ENCODE measurements at places on chromosomes 1 and 21.

- peak; percentile 86 for DNase-seq
Measured at GRCh38 chr21:15706696-15707095, 23.1 kb upstream of the USP25 start.

DNA sequence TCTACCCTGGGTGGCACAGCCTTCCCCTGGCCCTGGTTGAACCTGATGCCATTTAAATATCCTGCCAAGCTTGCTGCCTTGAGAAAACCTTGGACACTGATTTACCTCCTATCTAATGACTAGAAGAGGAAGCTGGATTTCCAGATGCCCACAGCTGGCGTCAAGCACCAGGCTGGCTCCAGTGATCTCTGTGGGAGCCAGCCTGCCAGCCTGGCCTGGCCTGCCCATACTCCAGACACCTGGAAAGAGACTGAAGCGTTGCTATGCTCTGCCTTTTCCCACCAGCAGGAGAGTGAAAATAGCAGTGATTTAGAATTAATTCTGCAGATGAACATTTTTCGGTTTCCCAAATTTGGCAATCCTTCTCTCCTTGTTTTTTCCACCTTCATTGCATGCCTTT, 11.5 kb upstream of the EIF4G3 start:
- DNase-seq: no peak

GRCh38 chr21:45576838-45577737, 34.8 kb upstream of the SLC19A1 start:
- no peak for DNase-seq

- DNase-seq: no peak
Measured at GRCh38 chr1:99657213-99658030, 11.5 kb downstream of the PALMD start.

GRCh38 chr1:201275253-201275666, 8.0 kb upstream of the PKP1 start:
- peak; percentile 94 for DNase-seq

DNA sequence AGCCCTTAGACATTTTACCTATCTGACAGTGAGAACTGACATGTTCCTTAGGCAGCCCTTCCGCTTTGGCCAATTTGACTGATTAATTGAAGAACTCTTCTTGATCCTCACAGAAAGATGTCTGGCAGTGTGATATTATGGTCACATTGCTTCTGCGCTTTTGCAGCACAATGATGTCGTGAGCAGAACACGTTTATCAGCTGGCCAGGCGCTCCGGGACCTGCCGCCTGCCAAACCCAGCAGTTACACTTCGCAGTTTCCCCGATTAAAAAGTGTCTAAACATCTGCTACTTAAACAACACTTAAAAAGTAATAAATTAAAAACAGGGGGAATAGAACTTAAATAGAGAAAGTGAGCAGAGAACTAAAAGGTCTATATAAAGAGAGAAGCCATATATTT, 103.5 kb upstream of the ETS2 start:
- no peak for DNase-seq

GRCh38 chr21:30102871-30103270, 63.7 kb downstream of the CLDN17 start:
- no peak for DNase-seq

DNA sequence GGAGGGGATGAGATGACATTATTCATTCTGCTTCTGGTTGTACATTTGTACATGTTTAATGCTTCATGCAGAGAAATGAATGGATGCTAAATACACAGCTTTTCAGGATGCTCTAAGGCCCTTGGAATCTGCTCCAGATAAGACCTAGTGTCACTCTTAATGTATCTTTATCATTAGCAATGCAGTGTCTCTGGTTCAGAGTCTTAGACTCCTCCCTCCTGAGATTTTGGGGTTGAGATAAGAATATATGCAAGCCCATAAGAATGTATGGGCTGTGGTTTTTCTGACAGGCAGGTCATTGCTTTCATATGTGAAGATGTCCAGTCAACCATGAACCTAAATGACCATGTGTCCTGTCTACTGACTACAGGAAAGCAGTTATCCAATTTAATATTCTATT, 415.5 kb downstream of the RPS6KC1 start:
- DNase-seq: no peak

- no peak for DNase-seq
Measured at GRCh38 chr1:3711381-3711779, 40.9 kb upstream of the CCDC27 start.

- no peak for DNase-seq
Measured at GRCh38 chr1:226529891-226530290, 18.7 kb upstream of the STUM start.

- DNase-seq: no peak
Measured at GRCh38 chr1:159664247-159664646, 50.1 kb downstream of the CRP start.

- peak; percentile 44 for DNase-seq
Measured at GRCh38 chr1:155978325-155978972, at the start of gene ARHGEF2. TSS of gene ARHGEF2 (minus strand) at chr1:155978547. CDS start at chr1:155978427, 120 bp downstream.

- no peak for DNase-seq
Measured at GRCh38 chr1:186757851-186758250, 70.9 kb upstream of the PLA2G4A start.

GRCh38 chr1:29828526-29829447, 592.5 kb downstream of the PTPRU start:
- DNase-seq: no peak

DNA sequence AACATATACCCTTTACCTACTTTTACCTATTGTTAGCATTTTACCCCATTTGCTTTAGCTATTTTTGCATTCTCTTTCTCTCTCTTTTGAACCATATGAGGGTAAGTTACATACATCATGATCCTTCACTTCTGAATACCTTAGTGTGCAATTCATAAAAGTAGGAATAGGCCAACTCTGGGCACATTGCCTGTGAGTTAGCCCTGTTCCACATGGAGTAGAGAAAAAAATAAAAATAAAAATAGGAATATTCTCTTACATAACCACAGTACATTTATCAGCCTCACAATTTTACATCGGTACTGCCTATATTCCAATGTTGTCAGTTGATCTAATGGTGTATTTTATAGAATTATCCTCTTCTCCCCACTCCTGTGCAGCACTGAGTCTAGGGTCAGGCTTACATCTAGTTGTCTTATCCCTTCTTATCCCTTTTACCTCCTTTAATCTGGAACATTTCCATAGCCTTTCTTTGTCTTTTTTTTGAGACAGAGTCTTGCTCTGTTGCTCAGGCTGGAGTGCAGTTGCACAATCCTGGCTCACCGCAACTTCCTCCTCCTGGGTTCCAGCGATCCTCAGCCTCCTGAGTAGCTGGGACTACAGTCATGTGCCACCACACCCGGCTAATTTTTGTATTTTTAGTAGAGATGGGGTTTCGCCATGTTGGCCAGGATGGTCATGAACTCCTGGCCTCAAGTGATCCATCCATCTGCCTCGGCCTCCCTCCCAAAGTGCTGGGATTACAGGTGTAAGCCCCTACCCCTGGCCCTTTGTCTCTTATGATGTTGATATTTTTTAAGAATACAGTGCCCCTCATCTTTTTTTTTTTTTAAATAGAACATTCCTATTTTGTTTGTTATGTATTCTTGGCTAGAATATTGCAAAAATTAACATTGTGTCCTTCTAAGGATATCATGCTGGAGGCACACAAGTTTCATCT, 11.1 kb upstream of the SLC30A1 start:
- peak; percentile 71 for DNase-seq

DNA sequence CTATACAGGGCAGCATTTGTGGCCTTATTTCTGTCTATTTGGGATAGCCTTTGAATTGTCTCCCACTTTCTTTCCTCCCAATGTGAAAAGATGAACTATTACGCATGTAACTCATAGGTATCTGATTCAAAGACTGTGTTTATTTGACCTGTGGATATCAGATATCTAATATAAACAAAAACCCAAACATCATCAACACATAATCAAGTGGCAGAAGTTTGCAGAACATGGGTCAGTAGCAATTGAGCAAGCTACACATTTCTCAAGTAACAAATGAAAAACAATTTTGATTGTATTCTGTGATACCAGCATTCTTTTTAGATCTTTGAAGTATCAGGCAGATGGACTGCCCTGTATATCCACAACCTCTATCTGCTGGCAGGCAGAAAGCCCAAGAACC, 490.5 kb upstream of the ADGRL2 start:
- DNase-seq: no peak

DNA sequence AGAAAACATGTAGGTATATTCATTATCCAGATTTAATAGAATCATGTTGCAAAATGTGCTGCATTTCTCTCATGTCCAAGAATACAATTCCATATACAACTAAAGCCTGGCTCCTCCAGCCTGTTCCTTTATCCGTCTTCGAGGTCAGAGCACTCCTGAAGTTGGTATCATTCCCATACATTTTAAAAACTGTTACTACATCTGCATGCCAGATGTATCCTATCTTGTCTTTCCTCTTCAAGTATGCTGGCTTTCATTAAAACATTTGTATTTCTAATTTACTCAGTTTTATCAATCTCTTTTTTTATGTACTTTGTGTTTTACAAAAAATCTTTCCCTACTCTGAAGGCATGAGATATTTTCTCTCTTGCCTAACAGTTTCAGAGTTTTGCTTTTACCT, 536.6 kb upstream of the USP24 start:
- no peak for DNase-seq

- DNase-seq: no peak
Measured at GRCh38 chr1:8815582-8816151, 1.8 kb downstream of the RERE start.

DNA sequence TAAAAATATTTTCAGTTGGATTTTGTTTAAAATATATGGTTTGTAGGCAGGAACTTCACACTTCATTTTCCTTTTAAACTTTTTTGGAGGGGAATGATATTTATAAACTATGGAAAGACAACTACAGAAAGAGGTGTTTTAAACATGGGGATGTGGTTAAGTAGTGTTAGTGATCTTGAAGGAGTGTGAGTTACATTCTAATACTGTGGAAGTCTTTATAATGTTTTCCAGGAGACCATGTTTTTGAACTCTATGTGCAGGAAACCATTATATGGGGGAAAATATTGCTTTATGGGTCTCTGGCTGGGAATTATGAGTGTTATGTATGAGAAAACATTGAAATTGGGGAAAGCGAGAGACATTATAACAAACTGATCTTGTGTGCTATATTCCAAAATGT, 35.8 kb upstream of the COL24A1 start:
- no peak for DNase-seq

DNA sequence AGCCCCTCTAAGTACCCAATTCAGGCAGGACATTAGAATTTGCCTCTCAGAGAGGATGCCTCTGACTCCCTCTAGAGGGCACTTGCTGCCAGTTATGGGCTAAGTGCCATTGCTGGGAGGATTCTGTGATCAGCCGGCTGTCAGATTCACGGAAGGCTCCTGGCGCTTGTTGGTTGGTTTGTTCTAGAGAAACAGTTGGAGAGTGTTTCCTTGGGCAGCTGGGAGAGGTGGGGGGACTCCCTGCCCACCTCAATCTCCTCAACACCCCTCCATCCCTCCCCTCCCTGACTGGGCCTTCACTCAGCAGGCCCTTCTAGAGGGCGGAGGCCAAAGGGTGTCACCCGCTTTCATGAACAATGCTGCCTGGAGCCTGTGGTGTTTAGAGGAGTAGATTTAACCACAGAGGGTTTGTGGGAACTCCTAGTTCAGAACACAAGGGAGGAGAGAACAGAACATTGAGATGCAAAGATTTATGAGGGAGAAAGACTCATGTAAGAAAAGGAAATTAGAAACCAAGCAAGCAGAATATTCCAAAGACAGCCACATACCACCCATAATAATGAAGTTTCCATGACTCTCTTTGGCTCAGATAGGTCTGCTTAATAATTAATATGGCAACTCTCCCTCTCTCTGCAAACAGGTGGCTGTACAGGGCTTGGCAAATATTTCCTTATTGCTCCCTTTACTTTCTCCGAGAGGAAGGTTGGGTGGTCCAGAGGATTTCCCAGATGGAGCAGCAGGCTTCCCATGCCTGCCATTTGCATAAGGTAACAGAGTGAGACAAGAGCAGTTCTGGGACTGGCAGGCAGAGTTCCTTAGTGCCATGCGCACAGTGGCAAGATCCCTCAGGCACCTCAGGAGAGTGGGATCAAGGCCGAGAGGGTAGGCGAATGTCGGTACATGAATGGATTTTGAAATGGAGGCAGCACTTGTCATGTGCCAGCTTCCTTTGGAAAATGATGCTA, 30.0 kb upstream of the ACP6 start:
- DNase-seq: peak; percentile 28

- peak; percentile 97 for DNase-seq
Measured at GRCh38 chr1:67850611-67851075, 17.4 kb upstream of the GNG12 start.

GRCh38 chr1:234885601-234886000, 243.0 kb downstream of the TOMM20 start:
- DNase-seq: no peak

DNA sequence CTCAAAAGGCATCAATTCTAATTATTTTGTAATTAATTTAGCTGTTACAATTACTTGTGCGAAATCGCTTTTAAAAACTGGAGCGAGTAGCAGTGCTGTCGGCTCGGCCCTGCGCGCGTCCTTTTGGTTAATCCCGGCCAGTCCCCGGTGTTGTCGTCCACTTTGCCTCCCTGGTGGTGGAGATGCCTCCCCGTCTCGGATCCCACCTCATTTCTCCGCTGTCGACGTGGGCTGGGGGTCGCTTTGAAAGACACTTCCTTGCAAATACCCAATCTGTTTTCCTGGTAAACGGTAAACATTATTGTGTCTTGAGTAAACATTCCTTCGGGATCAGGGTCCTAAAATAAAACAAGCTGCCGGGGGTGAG, 3.7 kb downstream of the FOXD3 start:
- no peak for DNase-seq

- no peak for DNase-seq
Measured at GRCh38 chr1:37394574-37395464, 79.6 kb upstream of the ZC3H12A start.

DNA sequence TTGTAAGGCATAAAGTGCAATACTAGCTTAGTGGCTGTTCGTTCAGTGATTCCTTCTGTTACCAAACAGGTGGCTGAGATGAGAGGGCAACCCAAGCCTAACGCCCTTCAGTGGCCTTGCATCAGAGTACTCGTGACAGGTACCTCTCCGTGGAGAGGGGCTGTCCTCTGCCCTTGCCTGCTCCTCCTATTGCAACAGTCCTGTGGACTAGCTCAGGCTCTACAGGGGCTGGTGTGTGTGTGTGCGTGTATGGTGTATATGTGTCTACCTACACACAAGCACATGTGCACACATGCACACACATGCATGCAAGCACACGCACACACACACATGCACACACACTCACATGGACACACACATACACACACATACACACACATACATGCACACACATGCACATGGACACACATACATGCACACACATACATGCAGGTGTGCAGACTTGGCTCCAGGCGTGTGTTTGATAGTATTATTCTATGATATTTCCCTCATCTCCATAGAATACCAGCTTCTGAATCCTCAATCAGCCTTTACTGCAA, 15.1 kb downstream of the TFF3 start:
- no peak for DNase-seq

- no peak for DNase-seq
Measured at GRCh38 chr1:85198864-85199263, 2.0 kb downstream of the SYDE2 start.

DNA sequence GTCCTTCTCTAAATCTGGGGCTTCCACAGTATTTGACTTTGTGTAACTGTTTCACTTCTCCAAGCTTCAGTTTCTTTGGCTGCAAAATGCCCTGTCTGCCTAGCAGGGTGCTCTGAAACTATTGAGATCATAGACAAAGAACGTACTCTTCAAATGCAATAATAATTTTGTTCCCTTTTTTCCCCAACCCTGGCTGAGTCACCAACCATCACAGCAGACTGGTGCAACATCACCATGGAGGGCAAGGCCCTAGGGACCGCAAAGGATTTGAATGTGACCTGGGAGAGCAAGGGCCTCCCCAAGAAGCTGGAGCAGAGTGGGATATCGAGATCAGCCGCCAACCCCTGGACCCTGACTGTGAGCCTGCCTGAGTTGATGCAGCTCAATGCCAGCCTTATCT, 115.0 kb downstream of the FCRL5 start:
- DNase-seq: no peak

GRCh38 chr1:115408533-115408932, 70.5 kb upstream of the NGF start:
- no peak for DNase-seq
